Muscle of back (tissue), 13 donors: ENCODE measurements at places on chromosomes 1 and 21.
A peak's percentile ranks its signal among the peaks of the same experiment; 100 is the strongest.

DNA sequence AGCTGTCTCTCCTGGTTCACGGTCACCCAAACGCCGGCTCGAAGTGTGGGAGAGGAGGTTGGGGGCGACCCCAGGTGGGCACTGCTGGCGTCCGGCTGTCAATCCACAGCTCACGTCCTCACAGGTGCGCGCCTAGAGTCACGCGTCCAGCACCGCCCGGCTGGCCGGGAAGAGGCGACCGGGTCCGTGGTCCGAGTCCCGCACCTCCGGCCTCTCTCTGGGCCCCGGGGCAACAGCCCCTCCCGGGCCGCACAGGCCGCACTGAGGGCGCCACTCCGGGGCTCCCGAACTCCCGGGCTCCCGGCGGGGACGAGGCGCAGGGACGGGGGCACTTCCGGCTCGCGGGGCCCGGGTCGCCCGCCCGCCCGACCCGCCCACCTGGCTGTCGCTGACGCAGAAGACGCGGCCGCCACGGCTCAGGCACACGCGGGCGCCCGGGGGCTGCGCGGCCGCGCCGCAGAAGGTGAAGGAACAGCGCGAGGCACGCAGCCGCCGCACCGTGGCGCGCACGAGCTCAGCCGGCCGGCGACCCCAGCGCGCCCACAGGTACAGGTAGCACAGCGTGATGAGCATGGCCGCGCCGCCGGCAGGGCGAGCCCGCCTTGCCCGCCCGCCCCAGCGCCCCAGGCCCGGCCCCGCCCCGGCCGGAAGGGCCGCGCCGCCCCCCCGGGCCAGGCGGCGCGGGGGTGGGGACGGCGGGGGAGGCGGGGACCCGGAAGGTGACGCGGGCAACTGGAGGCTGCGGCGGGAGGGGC, at the start of gene HLCS:
HLCS (minus strand) TSS at position 604 of the 755 bp plus-strand sequence; CDS start at position 573, 31 bp downstream.
- peak; percentile 57 for DNase-seq

DNA sequence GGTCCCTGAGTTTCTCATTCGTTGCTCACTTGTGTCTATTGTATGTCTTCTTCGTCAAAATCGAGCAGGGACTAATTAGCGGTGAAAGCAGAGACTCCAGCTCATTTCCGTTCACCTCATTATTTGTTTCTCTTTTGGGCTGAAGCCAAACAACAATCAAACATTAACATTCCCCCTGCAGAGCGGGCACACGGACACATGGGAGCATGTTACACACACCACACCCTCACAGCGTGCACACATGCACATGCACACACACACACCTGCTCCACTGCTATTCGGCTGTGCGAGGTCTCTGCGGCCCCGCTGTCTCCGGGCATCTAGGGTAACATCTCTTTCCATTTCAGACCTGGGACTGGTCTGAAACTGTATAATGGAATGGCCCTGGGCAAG, 58.5 kb upstream of the LRRC8D start:
- DNase-seq: no peak

- DNase-seq: no peak
These were observed 87.3 kb upstream of the SLFNL1 start for GRCh38 chr1:41108696-41109275.

GRCh38 chr21:37208056-37208721, 58.9 kb downstream of the VPS26C start:
- DNase-seq: peak; percentile 35

DNA sequence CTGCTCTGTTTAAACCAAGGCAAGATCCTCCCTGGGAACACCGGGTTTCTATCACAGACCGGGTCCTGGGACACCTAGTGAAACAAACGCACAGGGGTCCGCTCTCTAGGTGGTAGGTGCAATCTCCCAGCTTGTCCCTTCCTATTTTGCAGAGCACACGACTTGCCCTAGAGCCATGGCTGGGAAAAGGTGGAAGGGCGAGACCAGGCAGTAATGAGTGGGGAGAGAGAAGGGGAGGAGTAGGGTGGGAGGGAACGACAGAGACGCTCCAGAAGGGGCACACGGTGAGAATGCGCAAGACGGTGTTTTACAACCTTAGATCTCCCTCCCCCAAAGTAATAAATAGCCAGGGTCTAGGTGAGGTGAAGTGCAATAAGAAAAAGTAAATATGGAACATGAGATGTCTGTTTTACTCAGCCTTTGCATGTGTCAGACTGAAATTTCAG, 9.3 kb upstream of the ARHGAP29 start:
- DNase-seq: no peak
